Activated T-helper 1 cell treated with anti-CD3 and anti-CD28 coated beads, Interleukin-12 subunit alpha, Interleukin-12 subunit beta, Interleukin-2, Interleukin-4 antibody, amounts not matched to agents 30 ng/mL and 10 ng/mL and 1 ng/mL, durations not matched to agents 14 hours and 24 hours and 36 hours (primary cell): ENCODE measurements at places on chromosomes 3 and 15.

- no peak for DNase-seq
Observed at GRCh38 chr15:99425657-99426301, 140.0 kb upstream of the MEF2A start.

DNA sequence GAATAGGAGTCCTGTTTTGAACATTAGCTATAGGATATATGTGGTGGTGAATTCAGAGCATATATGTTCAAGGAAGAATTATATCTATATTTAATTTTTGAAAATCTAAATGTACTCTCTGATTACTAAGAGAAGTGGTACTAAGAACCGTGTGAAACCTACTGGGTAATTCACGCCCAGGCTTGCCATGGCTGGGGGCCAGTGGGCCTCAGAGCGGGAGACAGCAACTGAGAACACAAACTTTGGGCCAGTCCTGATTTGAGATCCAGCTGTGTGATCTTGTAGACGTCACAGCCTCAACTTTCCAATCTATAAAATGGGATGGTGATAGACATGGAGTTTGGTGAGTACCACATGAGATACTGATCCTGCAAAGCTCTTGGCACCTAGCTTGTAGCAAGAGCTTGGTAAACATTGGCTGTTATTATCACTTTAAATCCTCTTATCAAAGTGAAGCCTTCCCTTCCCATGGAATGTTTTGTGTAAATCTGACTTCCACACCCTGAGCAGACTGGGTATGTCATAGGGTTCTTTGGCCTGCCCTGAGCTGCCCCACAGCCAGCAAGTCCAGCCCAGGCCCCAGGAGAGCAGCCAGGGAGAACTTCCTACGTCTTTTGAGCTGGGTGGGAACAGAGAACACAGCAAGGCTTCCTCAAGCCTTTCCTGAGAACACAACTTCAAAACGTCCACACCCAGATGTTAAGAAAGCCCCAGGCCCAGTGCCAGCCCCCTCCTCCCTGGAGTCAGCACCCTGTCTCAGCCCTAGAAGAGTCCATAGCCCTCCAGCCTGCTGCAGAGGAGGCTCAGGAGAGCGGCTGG lies 8.2 kb upstream of the PAQR5 start:
- no peak for DNase-seq

GRCh38 chr3:94429517-94429916 lies 366.7 kb downstream of the NSUN3 start:
- no peak for DNase-seq

GRCh38 chr3:53022647-53023046 lies 23.2 kb downstream of the SFMBT1 start:
- DNase-seq = no peak

DNA sequence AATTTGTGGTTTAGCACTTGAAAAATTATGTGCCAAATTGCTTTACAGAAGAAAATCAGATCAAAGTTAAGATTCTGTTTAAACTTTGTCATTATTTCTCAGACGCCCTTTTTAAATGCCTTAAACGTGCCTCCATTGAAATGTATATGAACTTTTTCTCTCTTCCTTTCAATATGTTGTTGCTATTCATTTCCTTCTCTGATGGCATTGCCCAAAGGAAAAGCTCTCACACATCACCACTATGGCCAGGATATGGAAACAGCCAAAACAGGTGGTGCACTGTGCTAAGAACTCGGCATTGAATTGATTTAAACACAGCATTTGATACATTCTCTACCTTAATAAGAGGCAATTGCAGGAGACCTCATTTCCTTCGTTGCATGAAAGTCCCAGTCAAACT lies 35.7 kb upstream of the NR2F2 start:
- no peak for DNase-seq

GRCh38 chr3:128076483-128077201 lies 24.4 kb downstream of the SEC61A1 start:
- DNase-seq = no peak

- DNase-seq = peak; percentile 53
Observed at GRCh38 chr15:89760303-89761008, 9.4 kb upstream of the MESP1 start.

GRCh38 chr15:41828807-41829141 lies 882 bp downstream of the JMJD7 start:
- no peak for DNase-seq

- no peak for DNase-seq
Observed at GRCh38 chr3:14223595-14223994, 45.0 kb downstream of the LSM3 start.

DNA sequence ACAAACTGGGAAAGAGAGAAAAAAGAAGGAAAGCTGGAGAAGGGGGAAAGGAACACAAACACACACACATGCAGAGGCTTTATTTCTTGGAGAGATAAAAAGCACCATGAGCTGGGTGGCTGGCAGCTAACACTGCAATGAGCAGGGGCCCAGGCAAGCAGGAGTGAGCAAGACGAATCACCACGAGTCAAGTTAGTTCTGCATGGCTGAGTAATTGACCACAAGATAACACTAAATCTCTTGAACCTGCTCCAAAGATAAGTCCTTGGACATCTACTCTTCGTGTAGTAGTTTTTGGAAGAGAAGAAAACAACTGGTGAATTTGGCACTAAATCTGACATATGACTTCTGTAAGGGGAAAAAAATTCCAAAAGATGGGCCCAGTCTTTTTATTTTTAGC lies 100.9 kb downstream of the MYO5A start:
- DNase-seq = no peak

DNA sequence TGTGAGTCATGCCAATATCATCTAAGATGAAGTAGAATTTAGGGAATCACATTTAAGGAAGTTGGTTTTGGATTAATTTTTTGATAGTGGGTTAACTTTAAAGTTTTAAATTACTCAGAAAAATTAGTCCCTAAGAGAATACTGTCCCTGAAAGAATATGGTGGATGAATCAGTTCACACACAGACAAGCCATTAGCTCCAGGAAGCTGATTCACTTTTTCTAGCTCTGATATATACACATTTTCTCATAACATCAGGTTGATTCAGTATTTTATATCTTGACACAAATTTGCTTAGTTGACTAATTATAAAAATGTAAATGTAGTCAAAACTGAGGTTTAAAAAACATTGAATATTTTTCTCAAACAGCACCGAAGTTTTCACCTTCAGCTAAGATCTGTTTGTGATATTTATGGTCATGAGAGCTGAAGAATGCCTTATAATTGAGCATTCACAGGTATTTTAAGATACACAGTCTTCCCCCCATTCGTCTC lies 55.1 kb downstream of the MYH15 start:
- no peak for DNase-seq

DNA sequence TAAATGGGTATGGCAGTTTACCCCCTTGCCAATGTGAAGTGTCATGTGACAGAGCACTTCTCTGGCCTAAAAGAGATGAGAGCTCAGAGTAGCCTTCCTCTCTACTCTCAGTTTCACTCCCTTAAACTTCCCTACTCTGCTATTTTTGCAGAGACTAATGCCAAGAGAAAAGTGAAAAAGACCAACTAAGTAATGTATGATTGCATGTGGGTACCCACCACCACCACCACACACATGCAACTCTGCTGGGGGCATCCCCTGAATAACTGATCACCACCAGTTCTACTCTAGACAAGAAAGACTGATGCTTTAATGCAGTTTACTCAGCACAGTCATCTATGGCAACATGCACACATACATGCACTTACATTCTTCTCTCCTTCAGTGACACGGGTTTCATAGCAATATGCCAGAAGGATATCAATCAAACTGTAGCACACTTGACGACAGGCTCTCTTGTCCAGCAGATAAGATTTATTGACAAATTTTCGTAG lies 31.3 kb downstream of the SHQ1 start:
- DNase-seq = no peak

DNA sequence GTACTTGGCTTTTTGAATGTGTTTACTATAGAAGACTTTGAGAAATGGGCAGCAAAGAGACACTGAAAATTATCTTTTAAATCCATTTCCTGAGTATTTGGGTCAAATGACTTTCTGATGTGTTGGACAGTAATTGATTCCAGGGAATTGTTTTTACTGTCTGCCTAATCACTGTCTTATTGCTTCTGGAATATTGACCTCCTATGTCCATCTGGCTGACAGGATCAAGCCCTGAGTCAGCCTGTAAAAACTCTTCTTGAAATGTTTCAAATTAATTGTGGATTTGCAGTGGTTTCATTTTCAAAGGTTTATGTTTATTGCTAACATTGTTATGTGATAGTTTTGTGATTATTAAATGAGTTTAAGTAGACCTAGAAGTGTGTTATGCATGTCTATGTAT lies 50.6 kb upstream of the MLF1 start:
- DNase-seq = no peak

DNA sequence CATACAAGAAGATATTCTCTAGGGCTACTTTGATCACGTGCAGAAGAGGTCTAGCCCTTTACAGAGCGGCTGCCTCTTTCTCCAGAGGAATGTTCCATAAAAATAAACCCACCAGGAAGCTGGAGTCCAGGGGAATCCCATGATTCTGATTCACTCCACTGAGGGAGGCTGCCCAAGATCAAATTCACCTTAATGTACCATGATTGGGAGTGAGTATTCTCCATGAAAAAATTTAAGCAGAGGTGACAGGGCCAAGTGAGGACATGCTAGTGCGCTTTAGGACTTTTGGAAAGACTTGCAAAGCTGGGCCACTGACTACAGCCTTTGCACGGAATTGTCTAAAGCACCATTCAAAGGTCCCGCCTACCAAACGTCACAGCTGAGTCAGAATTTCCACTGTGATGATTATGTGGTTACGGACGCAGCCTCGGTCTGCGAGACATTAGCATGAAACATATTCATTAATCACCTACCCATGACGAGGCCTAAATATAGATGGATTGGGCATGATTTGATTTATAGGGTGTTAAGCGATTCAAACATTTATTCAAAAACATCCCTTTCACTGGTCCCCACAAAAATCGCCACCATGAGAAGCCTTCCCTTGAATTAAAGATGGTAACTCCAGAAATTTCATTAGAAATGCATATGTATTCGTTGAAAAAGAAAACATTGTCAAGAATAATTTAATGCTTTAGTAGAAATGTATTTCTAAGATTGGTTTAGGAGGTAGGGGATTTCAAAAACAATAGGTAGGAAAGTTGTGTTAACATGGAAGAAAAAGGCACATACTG lies 152.6 kb downstream of the GREM1 start:
- DNase-seq = no peak

- DNase-seq = no peak
Observed at GRCh38 chr3:145906301-145906700, 254.7 kb downstream of the PLOD2 start.

DNA sequence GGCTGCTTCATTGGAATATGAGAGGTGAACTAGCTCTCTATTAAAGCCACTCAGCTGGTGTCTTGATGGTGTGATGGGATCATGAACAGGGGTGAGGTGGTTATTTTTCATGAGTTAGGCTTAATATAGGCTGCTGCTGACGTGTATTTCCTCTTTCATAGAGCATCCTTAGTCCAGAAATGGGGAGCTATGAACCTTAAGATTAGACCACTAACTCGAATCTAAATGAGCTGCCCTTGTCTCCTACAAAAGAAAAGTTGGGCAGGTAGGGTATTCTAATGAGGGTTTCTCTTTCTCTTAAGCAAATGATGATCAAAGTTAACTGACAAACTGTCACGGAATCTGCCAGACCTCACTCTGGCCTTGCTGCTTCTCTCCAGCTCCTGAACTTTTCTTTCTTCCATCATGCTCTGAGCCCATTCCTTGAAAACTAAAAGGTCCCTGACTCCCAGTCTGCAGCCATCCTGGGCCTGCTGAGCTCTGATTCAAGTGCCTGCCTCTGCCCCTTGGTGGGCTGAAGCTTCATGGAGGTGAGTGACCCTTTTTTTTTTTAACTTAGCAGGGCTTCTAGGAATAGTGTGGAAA lies at the start of gene TRIM69:
TRIM69 (plus strand) TSS at position 348 of the 585 bp plus-strand sequence; CDS start at position 525, 177 bp downstream.
- DNase-seq = no peak

GRCh38 chr3:128504533-128504915 lies 11.5 kb upstream of the GATA2 start:
- no peak for DNase-seq

GRCh38 chr3:124927574-124928045 lies 6.9 kb downstream of the MUC13 start:
- DNase-seq = no peak

DNA sequence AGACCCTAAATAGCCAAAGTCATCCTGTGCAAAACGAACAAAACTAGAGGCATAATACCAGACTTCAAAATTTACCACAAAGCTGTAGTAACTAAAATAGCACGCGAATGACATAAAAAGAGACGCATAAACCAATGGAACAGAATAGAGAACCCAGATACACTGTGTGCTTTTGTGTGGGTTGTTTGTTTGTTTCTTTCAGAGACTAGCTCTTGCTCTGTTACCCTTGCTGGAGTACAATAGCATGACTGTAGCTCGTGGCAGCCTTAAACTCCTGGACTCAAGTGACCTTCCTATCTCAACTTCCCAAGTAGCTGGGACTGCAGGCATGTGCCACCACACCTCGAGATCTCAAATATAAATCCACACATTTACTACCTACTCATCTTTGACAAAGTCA lies 1314.6 kb upstream of the GBE1 start:
- no peak for DNase-seq

DNA sequence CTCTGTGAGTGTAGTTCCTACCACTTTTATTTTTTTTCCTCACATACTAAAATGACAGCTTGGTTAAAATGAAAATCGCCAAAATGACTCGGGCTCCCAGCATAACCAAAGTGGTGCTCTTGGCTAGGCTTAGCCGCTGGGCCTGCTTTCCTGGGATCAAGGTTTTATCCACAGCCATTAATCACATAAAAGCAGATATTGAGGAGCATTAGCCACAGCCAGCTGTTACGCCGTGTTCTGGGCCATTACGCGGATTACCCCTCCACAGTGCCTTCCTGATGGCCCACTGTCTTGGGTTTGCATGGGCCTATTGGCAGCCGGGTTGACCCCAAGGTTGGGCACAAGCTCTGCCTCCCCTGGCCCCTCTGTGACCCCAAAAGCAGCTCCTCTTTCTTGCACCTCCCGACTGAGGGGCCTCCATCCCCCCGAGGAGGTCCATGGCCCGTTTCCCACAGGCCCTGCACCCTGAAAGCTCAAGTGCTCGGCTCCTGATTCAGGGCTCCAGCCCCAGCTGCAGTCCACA lies 30.4 kb upstream of the TRPM1 start:
- no peak for DNase-seq

DNA sequence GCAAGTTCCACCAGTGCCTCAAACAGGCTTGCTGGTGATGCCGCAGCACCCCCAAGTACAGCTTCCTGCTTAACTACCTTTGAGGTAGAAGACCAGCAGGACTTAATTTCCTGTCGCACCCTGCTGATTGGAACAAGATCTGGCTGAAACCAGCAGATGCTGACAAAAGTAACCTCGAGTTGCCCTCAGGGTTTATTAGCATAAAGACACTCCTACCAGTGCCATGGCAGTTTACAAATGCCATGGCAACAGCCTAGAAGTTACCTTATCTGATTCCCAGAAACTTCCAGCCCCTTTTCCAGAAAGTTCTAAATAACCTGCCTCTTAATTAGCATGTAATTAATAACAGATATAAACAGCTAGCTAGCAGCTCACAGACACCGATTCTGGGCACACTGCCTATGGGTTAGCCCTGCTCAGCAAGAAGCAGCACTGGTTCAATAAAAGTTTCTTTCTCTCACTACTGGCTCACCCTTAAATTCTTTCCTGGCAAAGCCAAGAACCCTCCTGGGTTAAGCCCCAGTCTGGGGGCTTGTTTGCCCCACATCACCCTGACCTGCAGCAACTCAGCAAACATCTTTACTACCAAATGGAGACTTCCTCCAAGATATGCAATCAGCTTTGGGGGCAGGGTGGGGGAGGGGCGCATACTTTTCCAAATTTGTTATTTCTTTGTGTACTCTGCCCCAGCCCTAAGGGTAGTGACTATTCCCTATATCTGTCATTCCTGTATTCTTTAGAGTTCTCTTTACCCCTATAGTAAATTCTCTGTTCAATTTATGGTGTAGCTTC lies 54.2 kb downstream of the MAP4 start:
- peak; percentile 17 for DNase-seq

- no peak for DNase-seq
Observed at GRCh38 chr3:15476378-15476777, 45.1 kb downstream of the COLQ start.
